HT-29 (cell line): ENCODE measurements at places on chromosomes 2 and 18. TPM values are rescaled to one million over a fixed set of nuclear protein-coding genes. Genes with fewer than 3 reads are reported as not detected.

The SH2D6 gene
- total RNA-seq = 0.08 and 0.21 TPM in 2 replicates

The RNF125 gene
- total RNA-seq = 1.7 and 2.1 TPM in 2 replicates

The ZAP70 gene
- 1.8 TPM in 1 of 2 replicates, not detected in the other for total RNA-seq

The DYSF gene
- not detected in 2 replicates for total RNA-seq

- DNase-seq = no peak
Observed at GRCh38 chr2:152542337-152542994, 174.8 kb downstream of the PRPF40A start.

DNA sequence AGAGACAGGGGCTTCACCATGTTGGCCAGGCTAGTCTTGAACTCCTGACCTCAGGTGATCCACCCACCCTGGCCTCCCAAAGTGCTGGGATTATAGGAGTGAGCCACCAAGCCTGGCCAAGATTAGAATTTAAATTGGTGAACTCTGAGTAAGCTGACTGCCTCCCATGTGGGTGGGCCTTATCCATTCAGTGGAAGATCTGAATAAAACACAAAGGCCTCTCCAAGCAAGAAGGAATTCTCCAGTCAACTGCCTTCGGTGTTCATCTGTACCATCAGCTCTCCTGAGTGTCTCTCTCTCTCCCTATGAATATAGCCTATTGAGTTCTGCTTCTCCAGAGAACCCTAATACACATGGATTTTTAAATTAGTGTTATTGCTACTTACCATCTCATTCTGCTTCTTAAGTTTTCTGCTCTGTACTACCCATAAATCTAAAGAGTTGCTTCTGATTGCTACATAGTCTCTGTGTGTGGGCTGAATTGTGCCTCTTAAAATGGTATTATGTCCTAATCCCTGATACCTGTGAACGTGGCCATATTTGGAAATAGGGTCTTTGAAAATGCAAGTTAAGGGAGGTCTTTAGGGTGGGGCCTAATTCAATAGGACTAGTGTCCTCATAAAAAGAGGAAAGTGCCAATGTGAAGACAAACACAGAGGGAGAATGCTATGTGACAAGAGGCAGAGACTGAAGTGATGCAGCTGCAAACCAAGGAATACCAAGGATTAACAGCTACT lies 36.3 kb downstream of the FBXO11 start:
- no peak for DNase-seq
